ENCODE measurements at places on chromosomes 2 and 18. TPM values are rescaled to one million over a fixed set of nuclear protein-coding genes. Genes with fewer than 3 reads are reported as not detected.

DNA sequence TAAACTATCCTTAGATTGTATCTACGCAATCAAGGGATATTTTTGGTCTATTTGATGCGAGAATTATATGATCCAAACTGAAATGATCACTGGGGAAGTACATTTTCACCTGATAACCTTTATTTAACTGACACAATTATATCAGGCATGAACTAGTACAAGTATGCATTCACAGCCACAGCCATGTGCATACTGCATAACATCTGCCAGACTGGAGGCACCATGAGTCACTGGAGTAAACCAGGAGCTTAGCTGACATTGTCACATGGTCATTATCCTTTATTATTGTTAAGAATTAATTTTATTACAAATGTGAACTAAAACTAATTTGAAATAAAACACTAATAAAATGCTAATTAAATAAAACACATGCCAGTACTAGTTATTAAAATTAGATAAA is 1127.1 kb downstream of the DPP10 start:
- no peak for DNase-seq

IER3IP1 gene
- 9.0 TPM for total RNA-seq

CFAP65 gene
- total RNA-seq, result not detected

GRCh38 chr2:118251427-118251826 is 163.2 kb downstream of the INSIG2 start:
- no peak for DNase-seq

DNA sequence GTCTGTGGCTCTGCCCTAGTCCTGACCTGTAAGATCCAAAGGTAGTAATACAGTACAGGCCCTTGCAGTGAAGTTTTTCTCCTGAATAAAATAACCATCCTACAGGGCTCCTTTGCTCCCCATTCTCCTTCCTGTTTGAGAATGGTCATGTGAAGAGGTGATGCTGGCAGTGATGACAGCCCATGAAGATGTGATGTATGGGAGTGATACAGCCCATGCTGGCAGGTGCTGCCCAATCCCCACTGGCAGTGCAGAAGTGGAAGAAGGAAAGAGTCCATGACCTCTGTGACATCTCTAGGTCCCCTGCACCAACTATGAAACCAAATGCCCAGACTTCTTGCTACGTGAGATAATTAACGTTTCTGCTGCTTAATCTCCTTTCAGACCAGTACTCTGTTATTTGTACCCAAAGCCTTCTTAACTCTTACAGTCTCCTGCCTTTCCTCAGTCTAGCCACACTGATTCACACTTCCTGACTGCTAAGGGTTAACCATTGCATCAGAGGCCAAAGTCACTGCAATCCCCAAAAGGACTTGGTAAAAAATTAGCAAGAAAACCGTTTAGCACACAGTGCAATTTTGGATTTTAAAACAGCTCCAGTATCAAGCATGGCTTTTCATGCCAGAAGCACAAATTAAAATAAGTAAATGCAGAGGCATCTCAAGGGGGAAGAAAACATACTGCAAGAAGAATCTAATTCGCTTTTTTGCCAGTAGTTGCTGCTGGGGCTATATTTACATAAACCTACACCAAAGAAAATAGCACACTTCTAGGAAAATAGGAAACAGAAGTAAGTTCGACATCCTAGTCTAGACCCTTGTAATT is 98.0 kb downstream of the STK39 start:
- no peak for DNase-seq

NRP2 gene
- 1.5 TPM for total RNA-seq

GRCh38 chr2:239355139-239355538 is 45.7 kb downstream of the HDAC4 start:
- no peak for DNase-seq

- no peak for DNase-seq
Measured at GRCh38 chr2:182824767-182825158, 41.7 kb downstream of the FRZB start.

DNA sequence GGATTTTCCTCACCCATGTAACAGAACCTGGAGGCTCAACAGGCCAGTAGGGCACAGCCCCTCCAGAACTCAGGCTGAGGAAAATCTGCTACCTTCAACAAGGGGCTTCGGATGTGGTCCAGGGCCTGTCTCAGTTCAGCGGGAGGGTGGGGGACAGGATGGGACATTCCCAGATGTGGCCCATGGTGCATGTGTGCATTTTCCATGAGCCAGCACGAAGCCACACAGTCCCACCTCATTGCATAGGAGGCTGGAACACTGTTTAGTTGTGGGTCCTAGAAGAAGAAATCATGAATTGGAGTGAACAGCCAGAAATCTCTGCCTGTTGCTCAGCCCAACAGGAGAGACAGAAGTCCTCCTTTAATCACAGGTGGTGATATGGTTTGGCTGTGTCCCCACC is 469.6 kb upstream of the MYT1L start:
- no peak for DNase-seq

RFTN2 gene
- total RNA-seq, result not detected

DNA sequence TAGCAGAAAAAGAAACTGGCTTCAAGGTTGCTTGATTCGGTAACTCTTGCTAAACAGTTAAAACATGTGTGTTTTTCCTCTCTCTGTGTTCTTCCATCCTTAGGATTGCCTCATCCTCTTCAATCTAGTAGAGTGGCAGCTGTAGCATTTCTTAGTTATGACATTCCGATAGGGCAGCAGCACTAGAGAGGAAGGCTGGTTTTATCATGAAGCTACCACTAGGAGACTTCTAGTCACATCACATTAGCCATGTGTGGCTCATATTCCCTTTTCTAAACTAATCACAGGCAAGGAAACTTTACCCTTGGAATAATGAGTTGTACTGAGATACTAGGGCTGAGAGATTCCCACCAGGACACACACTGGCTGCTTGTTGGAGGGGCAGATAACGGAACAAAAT is 187.6 kb downstream of the DOK6 start:
- no peak for DNase-seq

DNA sequence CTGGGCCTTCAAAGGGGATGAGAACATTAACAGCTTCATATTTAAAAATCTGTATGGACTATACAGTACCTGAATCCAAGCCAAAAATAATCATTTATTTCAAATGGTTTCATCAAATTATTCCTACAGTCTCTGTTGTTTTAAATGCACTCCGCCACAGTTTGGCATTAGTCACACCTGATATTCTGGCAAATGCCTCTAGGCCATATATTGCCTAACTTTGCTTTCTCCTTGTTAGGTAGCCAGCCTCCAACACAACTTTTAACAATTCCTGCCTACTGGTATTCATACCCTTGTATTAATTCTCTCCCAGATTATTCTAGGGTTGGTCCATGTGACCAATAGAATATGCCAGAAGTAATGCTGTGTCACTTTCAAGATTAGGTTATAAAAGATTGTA is 146.6 kb upstream of the FANCL start:
- DNase-seq, result no peak

DNA sequence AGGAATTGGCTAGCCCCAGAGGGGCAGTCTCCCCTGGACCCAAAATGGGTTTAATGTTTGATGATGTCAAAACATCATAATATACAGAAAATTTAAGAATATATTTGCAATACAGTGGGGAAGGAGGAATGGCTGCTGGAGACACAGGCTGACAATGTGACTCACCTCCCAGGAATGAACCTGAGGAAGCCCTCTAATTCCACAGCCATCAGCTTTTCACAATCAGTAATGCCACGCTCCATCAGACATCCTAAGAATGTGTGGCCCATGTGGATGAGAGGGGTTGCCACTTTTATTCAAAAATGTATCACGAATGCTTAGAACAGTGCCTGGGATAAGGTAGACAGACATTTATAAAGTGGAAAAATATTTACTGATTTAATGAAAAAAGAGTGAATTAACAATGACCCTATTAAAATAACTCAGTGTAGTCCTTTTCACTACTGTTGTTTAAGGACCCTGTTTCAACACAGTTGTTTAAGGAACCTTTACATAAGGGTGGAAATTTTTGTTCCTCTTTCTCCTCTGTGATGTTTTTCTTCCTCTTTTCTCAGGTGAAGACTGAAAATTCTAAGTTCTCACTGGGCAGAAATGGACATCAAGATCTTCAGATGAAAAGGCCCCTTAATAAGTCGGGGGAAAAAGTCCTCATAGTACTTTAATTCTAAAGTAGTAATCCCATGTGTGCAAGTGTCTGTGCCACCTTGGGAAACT is 17.5 kb upstream of the TMEM163 start:
- DNase-seq, result no peak

ERFE gene
- total RNA-seq, result 0.39 TPM

GRCh38 chr2:54773838-54774237 is 50.4 kb downstream of the EML6 start:
- no peak for DNase-seq

DNA sequence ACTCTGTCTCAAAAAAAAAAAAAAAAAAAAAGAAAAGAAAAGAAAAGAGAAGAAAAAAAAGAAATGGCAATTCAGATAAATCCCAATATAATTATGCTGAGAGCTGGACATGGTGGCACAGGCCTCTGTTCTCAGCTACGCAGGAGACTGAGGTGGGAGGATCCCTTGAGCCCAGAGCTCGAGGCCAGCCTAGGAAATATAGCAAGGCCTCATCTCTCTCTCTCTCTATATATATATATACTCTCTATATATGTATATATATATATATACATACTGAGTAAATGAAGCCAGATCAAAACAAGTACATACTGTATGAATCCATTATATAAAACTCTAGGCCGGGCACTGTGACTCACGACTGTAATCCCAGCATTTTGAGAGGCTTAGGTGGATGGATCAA is 30.6 kb upstream of the MYCN start:
- no peak for DNase-seq

- no peak for DNase-seq
Measured at GRCh38 chr2:54867457-54867856, 144.0 kb downstream of the EML6 start.

DNA sequence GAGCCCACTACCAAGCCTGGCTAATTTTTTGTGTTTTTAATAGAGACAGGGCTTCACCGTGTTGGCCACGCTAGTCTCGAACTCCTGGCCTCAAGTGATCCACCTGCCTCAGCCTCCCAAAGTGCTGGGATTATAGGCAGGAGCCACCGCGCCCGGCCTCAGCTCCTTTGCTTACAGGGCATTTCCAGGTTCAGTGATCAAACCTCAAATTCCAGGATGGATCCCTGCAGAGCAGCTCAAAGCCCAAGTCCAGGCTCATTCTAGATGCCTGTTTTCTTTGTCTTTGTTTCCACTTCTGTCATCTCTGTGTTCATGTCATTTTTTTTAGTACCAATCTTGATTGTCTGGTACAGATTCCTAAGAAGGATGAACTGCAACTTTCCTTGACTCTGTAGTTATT is 41.9 kb downstream of the TNFRSF11A start:
- no peak for DNase-seq

DNA sequence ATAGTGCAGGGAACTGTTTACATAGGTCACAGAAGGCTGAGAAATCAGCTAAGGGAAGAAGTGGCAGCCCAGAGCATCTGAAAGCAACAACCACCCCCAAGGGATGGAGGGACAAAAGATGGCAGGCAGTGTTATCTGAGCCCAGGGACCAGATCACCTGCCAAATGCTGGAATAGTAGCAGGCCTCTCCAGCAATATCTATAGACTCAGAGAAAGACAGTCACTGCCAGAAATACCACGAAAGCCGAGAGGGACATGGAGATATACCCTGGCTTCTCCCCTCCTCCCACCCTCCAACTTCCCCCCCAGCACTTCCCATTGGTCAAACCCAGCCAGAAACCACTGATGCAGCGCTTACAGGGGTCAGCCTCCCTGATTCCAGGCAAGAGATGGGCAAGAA is 58.4 kb upstream of the PPP1CB start:
- DNase-seq, result no peak

GRCh38 chr18:35691625-35692024 is 110.1 kb downstream of the GALNT1 start:
- DNase-seq, result no peak

GRCh38 chr2:3280197-3280596 is 97.4 kb downstream of the EIPR1 start:
- DNase-seq, result no peak

- DNase-seq, result no peak
Measured at GRCh38 chr2:61705625-61706024, 148.2 kb downstream of the FAM161A start.

DNA sequence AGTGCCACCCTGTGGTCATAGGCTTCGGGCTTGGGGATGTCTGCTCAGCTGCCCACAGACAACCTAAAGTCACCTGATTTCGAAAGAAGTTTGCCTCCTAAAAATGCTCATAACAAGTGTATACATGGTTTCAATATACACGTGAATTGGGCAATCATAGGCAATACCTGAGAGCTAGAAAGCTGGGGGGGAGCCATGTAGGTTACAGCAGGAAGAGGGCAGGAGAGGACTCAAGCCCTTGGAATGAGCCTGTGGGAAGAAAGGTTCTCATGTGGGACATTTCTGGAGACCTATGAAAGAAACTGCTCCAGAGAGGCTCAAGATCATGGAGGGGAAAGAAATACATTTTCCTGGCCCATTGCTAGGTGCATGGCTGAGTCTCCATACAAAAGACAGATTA is 109.7 kb downstream of the ACOXL start:
- no peak for DNase-seq

- peak; percentile 52 for DNase-seq
Measured at GRCh38 chr2:65377556-65378192, 54.7 kb downstream of the SPRED2 start.

DNA sequence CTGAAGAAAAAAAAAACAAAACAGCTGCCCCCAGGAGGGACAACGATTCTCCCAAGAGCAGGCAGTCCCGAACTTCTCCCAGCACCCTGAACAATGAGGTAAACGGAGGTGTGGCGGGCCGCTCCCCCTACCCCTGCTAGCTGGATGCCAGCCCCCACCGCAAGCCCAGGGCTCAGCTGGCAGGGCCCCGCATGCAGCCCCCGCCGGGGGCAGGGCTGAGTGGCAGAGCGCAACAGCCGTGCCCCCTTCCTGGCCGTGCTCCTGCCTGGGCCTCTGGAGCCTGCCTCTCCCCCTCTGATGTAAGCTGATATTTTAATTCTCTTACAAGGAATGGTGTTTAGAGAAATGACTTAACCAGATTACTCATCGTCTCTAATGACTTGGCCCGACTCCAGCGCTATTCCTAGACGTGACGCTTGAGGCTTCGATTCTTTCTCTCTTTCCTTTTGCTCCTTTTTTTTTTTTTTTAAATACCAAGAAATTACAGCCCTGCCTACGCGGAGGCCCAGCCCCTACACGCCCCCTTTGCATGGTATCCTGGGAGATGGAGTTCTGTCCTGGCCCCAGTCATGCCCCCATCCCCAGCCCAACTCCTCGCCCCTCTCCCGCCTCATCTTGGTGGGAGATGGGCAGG is 4.6 kb upstream of the ARID5A start:
- DNase-seq, result peak; percentile 96

- DNase-seq, result no peak
Measured at GRCh38 chr18:12033643-12034025, 52.3 kb downstream of the IMPA2 start.

DNA sequence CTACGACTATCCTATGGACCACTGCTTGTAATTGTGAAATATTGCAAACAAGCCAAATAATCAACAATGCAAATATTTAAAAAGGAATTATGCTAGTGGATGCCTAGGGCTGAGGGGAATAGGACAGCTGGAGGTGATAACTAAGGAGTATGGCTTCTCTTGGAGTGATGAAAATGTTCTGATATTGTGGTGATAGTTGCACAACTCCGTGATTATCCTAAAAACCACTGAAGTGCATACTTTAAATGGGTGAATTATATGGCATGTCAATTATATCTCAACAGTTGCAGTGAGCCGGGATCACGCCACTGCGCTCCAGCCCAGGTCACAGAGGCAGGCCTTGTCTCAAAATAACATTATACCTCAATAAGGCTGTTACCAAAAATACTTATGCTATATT is 125.1 kb upstream of the SH3BP4 start:
- no peak for DNase-seq

IL1R2 gene
- 25.4 TPM for total RNA-seq

CYB5A gene
- total RNA-seq, result 61.4 TPM
